ENCODE measurements at places on chromosomes 4 and X.

GRCh38 chrX:1443496-1444075 is 9.1 kb downstream of the ASMTL start:
- no peak for DNase-seq

- no peak for DNase-seq
Measured at GRCh38 chr4:163556177-163556576, 61.7 kb downstream of the TMA16 start.

- no peak for DNase-seq
Measured at GRCh38 chr4:107069049-107069448, 32.9 kb upstream of the DKK2 start.

DNA sequence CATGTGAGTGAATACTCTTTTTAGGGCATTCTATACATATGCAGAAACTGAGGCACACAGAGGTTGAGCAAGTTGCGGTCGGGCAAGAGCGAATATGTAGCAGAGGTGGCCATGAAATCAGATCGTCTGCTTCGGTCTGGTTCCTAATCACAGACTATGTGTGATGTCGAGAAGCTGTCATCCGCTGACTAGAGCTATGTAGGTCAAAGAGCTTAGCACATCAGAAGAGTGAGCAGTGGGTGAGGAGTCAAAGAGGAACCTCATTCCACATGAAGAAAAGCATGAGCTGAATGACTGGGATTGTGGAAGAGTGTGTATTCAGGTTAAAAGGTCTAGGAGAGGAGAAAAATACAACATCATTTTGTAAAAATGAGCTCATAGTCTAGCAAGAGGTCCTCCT is 19.0 kb downstream of the GAB3 start:
- no peak for DNase-seq

DNA sequence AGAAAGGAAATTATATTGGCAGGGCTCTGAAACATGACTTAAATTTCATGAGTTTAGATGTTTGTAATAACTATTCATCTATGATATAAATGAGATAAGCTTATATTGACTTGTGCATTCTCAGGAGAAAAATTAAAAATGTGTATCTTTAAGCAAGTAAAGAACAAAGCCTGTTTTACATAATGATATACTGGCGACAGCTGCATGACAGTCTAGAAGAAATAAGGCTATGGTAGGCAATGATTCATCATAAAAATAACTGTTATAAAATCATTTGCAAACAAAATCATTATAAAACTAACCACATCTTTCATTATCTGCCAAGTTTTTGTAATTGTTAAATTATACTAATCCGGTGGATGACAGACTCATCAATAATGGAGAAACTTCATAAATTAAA is 188.1 kb downstream of the ADAM29 start:
- DNase-seq, result no peak

GRCh38 chr4:114875630-114876029 is 237.8 kb downstream of the NDST4 start:
- DNase-seq, result no peak

DNA sequence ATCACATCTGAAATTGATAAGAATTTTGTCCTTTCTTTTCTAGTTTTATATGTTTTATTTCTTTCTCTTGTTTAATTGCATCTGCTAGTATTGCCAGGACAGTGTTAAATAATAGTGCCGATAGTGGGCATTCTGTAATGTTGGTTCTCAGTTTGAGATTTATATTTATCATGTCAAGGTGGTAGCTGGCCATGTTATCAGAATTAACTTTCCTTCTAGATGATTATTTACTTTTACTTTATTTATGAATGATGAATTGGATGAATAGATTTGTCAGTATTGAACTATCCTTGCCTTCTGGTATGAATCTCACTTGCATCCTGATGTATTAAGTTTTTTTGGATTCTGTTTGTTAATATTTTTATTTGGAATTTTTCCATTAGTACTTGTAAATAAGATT is 42.7 kb downstream of the METAP1 start:
- no peak for DNase-seq

- peak; percentile 65 for DNase-seq
Measured at GRCh38 chrX:2707334-2707760, 16.3 kb downstream of the CD99 start.

DNA sequence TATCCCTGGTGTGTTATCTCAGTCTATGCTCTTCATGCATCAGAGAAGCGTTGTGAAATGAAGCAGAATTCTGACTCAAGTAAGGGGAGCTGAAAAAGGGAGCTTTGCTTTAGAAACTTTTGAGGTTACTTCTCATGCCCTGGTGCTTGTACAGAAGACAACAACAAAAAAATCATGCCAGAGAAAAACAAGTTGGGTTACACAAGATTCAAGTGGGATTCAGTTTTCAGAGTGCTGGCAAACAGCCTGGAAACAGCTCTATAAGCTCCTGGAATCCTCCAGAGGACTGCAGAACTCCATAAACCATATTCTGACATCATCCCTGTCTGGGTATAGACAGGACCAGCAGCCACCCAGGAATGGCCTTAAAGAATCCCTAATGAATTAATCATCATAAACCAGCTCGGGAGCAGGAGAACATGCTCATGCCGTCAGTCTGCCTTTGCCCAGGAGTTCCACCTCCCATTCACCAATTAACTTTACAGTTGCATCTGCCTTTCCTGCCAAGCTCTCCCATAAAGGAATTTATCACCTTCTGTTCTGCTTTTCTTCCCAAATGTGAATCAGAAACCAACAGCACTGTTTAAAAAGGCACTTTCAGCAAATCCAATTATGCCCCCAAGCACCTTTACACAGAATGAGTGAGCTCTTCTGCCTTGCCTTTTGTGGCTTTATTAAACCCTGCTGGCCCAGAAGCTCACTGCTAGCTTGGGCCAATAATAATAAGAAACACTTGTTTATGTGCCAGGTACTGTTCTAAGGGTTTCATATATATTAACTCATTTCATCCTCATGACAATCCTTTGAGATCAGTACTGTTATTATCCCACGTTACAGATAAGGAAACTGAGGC is 54.5 kb upstream of the FBXW7 start:
- DNase-seq, result no peak

DNA sequence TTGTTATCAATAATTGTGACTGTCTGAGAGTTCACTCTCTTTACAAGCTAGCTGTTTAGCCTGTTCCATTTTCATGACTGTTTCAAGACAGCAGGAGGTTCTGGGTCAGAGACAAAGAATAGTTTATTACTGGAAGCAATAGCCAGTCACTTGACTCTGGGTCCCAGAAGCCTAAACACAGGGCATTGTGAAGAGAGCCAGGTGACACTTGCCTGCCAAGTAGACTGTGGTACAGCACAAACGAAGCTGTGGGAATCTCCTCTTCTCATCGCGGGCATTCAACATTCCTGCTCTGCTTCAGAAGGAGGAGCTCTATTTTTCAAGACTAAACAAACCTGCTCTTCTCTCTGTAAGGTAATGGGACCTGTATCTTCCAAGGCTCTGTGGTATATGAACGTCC is 485.1 kb downstream of the TRIML1 start:
- DNase-seq, result no peak

- no peak for DNase-seq
Measured at GRCh38 chrX:53305219-53305995, 24.0 kb upstream of the IQSEC2 start.

- DNase-seq, result no peak
Measured at GRCh38 chr4:1986578-1987210, 22.1 kb downstream of the NELFA start.

- no peak for DNase-seq
Measured at GRCh38 chr4:83114576-83114975, at the start of gene PLAC8. TSS of gene PLAC8 (minus strand) at chr4:83114729. CDS start at chr4:83107921, 6,808 bp downstream.

DNA sequence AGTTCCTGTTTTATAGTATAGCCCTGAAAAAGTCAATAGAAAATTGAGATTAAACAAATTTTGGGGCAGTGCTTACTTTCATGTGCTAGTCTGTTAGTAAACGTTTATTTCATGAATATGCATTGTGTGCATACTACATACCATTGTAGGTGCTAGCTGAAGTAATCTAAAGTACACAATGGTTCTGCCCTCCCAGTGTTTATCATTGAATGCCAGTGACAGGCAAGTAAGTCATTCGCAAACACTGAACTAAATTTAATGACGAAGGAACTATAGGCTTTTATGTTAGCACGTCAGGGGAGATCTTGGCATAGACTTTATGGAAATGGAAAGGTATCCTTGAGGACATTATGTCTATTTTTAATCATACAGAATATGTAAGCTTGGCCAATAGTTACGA is 426.9 kb upstream of the EPHA5 start:
- no peak for DNase-seq

DNA sequence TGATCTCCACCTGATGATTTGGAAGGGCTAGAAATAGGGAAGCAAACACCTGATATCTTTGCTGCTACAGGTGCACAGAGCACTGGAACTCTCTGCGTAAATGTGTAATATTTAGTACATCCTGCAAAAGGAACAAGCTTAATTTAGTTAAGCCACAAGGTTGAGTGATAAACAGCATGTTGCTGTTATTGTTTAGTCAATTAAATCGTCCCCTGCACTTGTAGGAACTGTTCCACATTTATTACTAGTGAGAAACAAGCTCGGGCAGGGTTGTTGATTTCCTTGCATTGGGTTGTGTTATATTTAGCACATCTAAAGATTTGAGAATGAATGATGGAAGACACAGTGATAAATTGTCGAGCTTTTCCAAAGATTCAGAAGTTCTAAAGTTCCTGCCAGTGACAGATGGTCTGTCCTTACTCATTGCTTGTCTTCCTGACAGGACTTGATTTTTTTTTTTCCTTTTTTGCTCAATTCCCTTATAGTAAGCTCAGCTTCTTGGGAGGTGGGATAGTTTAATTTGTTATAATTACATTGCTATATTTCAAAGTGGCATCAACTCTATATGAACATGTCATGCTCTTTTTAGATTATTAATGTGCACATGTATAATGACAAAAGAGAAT is 627.0 kb upstream of the ATOH1 start:
- no peak for DNase-seq

- DNase-seq, result no peak
Measured at GRCh38 chrX:40013266-40014195, 84.2 kb downstream of the BCOR start.

DNA sequence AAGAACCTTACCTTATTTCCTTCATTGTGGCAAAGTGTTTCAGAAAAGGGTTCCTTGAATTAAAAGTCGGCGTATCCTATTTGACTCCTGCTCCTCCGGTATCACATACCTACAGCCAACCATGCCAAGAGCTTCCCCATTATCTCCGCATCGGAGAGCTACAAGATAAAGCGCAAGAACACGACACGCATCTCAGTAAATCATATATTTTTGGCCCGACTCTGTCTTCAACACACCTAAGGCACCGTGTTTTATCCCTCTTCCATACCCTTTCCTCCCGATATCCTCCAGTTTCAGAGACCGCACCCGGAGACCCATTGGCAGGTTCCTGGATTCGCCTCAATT is 497 bp upstream of the THAP9 start:
- no peak for DNase-seq

- DNase-seq, result no peak
Measured at GRCh38 chr4:22881411-22881810, 188.7 kb downstream of the GBA3 start.

DNA sequence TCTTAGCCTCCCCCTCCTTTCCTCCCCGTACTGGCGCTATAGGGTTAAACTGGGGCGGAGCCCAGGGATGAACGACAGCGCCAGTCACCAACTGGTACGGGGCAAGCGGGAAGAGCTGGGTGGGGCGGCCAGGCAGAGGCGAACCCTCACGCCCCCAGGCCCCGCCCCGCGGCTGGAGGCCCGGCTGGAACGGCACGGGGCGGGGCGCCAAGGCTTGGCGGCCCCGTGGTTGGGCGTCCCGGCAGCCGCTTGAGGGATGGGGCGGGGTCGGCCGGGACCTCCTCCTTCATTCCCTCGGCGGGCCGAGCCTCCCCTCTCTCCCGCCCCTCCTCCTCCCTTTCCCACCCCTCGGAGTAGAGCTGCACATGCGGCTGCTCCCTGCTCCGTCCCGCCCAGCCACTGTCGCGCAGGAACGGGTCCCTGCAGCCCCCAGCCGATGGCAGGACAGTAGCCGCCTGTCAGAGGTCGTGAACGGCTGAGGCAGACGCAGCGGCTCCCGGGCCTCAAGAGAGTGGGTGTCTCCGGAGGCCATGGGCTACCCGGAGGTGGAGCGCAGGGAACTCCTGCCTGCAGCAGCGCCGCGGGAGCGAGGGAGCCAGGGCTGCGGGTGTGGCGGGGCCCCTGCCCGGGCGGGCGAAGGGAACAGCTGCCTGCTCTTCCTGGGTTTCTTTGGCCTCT is at the start of gene EDA:
TSS of gene EDA (plus strand) at position 335 of the 678 bp plus-strand sequence.
- DNase-seq, result peak; percentile 33

GRCh38 chr4:71807469-71807868 is 23.6 kb upstream of the GC start:
- DNase-seq, result no peak

GRCh38 chr4:25672756-25673155 is 17.1 kb downstream of the SLC34A2 start:
- no peak for DNase-seq

GRCh38 chr4:176289561-176289960 is 20.5 kb upstream of the ASB5 start:
- DNase-seq, result no peak

DNA sequence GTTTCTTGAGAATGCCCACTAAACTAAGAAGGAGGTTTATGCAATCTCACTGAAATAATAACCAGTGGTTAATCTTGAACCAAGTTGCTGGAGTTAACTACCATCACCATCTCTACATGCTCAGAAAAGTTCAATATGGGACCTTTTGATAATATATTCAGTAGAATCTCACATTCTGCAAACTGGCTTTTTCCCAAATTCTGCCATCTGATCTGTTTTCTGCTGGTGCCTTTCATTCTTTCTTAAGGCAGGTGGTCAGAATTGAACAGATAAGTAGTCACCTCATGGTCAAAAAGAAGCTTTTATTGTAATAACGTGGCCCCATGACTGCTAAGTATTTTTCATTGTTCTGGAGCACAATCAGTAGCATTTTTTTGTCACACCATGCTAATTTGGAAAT is 229.0 kb upstream of the GK2 start:
- no peak for DNase-seq

DNA sequence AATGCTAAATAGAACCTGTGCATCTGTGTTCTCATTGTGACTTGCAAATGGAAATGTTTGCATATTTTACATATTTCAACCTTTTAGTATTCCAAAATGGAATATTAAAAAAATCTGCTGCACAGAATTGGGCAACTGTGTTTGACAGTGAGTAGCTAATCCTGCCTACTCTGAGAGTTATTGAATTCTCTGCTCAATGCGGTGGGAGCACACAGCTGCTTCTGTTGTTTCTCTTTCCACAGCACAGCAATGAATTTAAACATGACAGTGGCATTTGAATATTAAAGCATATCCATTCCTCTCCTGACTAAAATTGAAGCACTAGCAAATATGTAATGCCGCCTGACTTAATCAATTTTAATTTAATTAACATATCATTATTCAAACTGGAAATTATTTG is 366.6 kb downstream of the GASK1B start:
- no peak for DNase-seq

DNA sequence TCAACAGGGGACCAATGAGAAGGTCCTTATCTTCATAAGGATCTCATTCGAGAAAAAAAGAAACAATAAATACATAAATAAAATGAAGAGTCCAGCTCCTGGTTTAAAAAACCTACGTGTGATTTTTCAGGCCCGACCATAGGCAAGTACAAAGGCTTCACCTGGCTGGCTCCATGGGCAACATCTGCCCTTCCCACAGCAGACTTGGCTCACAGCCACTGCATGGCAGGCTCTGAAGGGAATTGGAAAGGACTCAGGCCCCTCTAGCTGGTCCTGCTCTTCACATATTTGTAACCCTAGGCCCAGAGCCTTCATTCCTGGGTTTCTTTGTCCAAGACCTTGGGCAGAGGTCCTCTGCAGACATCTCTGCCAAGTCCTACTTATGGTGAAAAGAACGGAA is 228.1 kb downstream of the QDPR start:
- DNase-seq, result no peak

All from T-cell (primary cell).